ENCODE measurements at places on chromosomes 3 and 15.

- no peaks in the 10 kb centered on the region for H3K27me3 ChIP-seq
- no peaks in the 10 kb centered on the region for H3K4me1 ChIP-seq
- no peaks in the 10 kb centered on the region for H3K36me3 ChIP-seq
- H3K4me3 ChIP-seq, result no peak overlapping the region
- H3K27ac ChIP-seq, result no peak overlapping the region
- DNase-seq, result no peak
Measured at GRCh38 chr3:73815966-73816365, 191.2 kb upstream of the PDZRN3 start.

DNA sequence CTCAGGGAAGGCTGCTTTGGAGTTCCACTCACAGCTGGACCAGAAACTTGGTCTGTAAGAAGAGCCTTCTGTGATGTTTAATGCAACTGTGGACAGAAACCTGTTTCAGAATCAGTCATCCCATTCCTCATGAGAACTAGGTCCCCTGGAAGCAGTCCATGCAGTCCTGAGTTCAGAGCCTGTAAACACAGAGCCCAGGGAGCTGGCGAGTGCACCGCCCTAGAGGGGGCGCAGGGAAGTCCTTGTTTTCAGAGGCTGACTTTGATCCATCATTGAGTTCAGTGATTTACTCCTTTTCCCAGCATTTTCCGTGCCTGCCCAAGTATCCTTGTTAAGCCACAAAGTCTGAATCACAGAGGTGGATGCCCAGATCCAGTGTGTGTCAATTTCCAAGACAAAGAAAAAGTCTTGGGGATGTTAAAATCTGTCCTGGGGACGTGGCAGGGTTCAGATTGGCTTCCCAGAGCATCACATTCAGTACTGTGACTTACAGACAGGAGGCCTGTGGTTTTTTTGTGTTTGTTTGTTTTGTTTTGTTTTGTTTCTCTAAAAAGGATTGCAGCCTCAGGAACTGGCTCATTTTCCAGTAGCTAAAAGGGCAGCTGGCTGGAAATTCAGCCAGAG lies 9.8 kb upstream of the TXNRD3 start:
- no peak for DNase-seq
- H3K4me1 ChIP-seq, result peaks cover 8% of the 10 kb centered on the region
- no peak overlapping the region for H3K27ac ChIP-seq
- H3K4me3 ChIP-seq, result no peak overlapping the region
- no peaks in the 10 kb centered on the region for H3K27me3 ChIP-seq

DNA sequence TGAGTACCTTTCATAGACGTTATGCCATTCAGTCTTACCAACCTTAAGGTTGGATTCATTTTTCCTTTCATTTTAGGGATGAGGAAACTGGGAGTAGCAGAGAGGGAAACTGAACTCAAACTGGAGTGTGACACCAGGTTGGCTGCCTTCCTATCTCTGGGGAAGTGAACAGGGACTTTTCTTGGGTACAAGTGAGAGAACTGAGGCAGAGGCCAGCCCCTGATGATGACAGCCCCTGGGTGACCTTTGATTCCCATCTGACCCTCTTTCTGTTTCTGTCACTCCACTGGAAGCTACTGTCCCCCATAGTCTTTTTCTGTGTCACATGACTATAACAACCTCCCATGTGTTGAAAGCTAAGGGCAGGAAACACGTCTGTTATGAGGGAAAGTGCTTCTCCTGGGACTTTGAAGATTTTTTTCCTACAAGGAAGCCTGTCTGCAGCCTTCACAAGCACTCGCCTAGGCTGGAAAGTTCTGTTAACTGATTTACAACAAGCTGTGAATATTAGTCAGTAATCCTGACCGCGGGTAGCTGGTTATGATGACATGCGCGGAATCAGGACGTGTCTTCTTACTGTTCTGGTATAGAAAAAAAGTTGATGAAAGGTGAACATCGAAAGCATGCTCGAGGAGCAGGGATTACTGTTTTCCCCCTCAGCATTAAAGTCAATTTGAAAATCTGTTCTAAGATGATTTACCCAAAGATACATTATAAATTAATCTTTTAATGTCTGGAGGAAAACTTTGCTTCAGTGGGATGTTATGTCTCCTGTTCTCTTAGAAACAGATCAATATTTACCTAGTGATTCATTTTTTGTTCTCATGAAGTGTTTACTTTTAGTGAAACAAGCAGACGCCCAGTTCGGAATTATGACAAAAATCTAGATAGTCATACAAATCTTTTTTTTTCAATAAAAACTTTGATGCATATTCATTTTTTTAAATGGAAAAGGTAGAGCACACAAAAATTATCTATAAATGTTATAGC lies 31.5 kb downstream of the ABHD2 start:
- DNase-seq, result no peak
- H3K27me3 ChIP-seq, result no peaks in the 10 kb centered on the region
- no peak overlapping the region for H3K4me3 ChIP-seq
- peaks cover 64% of the 10 kb centered on the region for H3K36me3 ChIP-seq
- H3K4me1 ChIP-seq, result no peaks in the 10 kb centered on the region

DNA sequence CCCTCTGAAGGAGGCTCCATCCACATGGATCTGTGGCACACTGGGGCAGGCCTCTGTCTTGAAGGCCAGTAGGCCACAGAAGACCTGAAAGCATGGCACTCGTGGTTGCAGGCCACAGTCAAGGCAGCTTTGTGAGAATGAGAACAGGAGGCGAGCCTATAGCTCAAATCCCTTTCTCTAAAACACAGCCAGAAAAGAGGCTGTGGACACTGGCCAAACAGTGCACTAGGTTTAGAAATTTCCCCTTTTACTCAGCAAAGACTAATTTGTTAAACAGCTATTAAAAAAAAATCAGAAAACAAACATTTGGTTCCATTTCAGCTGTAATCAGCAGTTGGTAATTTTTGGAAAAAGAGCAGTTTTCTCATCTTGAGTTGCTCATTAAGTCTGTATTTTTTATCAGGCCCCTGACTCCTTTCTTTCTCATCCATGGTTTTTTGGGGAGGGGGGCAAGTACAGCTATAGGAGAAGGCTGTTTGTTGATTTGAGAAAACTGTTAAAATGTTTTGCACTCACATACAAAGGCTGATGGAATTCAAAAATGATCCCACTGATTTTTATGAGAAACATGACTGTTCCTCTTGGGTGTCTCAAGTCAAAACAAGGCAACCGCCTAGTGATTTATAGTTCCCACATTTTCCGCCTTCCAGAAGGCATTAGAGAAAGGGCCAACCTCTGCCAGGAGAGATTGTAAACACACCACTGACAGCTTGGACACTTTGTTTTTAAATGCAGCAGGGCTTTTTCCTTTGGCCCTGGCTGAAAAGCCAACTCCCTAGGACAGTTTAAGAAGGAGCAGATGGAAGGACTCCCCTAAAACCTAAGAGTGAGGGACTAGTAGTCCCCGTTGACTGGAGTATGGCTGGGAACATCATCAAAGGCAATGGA lies 28.1 kb downstream of the PARP16 start:
- H3K4me3 ChIP-seq, result no peak overlapping the region
- H3K36me3 ChIP-seq, result peaks cover 46% of the 10 kb centered on the region
- no peak overlapping the region for H3K27ac ChIP-seq
- no peak for DNase-seq

- H3K27me3 ChIP-seq, result no peaks in the 10 kb centered on the region
- no peak for DNase-seq
- H3K27ac ChIP-seq, result no peak overlapping the region
- H3K4me1 ChIP-seq, result no peaks in the 10 kb centered on the region
- H3K4me3 ChIP-seq, result no peak overlapping the region
Measured at GRCh38 chr15:93458597-93458996, 369.6 kb upstream of the RGMA start.

- no peak overlapping the region for H3K27ac ChIP-seq
- H3K4me3 ChIP-seq, result no peak overlapping the region
- no peaks in the 10 kb centered on the region for H3K36me3 ChIP-seq
- H3K27me3 ChIP-seq, result no peaks in the 10 kb centered on the region
Measured at GRCh38 chr15:40372981-40373380, 9.5 kb upstream of the KNSTRN start.

GRCh38 chr3:151638555-151639417 lies 94.9 kb upstream of the AADACL2 start:
- no peaks in the 10 kb centered on the region for H3K4me1 ChIP-seq
- H3K36me3 ChIP-seq, result no peaks in the 10 kb centered on the region
- no peak for DNase-seq
- H3K27ac ChIP-seq, result no peak overlapping the region

DNA sequence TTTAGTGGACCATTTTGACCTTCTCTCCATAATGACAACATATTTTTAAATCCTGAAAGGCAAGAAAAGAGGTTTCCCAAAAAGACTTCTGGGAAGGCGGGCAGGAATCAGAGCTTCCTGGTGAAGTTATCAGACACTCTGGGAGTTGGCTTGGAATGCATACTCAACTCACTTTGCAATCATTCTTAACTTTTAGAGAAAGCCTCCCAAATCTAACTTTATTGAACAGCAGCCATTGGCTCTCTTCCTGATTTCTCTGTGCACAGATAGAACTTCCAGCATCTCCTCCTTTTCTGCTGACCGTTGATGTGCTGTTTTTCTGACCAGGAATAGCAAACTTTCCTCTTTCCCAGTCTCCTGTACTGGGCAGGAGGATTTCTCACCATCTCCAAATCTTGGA lies 44.6 kb downstream of the PLCL2 start:
- peaks cover 34% of the 10 kb centered on the region for H3K4me1 ChIP-seq
- no peaks in the 10 kb centered on the region for H3K27me3 ChIP-seq
- H3K36me3 ChIP-seq, result no peaks in the 10 kb centered on the region
- no peak overlapping the region for H3K4me3 ChIP-seq
- DNase-seq, result no peak
- H3K27ac ChIP-seq, result no peak overlapping the region

DNA sequence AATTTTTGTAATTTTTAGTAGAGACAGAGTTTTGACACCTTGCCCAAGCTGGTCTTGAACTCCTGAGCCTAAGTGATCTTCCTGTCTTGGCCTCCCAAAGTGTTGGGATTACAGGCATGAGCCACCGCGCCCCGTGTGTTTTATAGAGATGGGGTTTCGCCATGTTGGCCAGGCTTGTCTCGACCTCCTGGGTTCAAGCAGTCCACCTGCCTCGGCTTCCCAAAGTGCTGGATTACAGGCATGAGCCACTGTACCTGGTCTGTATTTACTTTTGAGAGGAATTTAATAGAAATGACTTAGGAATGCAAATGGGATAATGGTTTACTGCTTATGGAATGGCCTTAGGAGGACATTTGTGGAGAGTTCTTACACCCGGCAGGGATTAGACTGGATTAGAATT lies 10.8 kb downstream of the TATDN2 start:
- H3K27ac ChIP-seq, result no peak overlapping the region
- no peak overlapping the region for H3K4me3 ChIP-seq
- DNase-seq, result no peak
- H3K4me1 ChIP-seq, result peaks cover 12% of the 10 kb centered on the region
- no peaks in the 10 kb centered on the region for H3K27me3 ChIP-seq
- peaks cover 48% of the 10 kb centered on the region for H3K36me3 ChIP-seq

DNA sequence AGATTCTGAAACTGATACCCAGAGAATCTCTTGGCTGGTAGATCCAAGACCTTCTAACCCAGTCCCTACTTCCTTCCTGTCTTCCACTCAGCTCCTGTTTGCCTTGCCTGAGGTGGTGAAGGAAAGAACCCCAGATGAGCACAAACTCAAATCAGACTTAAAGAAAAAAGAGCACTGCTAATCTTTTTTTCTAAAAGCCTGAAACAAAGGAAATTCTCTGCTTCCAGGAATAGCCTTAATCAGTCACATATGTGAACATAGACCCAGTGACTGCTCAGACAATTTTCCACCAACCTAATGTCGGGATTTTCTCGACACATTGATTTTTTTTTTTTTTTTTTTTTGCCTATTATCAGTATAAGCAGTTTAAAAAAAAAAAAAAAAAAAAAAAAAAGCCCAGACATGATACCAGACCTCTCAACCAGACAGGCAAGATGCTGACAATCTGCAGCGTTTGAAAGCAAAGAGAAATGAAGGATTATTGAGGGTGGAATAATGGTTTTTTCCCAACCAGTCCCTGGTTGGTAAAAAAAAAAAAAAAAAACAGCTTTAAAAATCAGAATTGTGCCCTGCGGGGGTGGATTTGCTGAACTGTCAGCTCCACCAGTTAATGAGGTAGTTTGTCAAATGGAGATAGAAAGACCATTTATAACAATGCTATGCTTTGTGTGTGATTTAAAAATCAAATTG lies 256.8 kb upstream of the RARB start:
- H3K4me3 ChIP-seq, result no peak overlapping the region
- no peaks in the 10 kb centered on the region for H3K27me3 ChIP-seq
- no peaks in the 10 kb centered on the region for H3K4me1 ChIP-seq
- no peaks in the 10 kb centered on the region for H3K36me3 ChIP-seq

GRCh38 chr15:100595964-100596363 lies 6.0 kb downstream of the LINS1 start:
- H3K27ac ChIP-seq, result peak overlapping the region; percentile 60
- H3K27me3 ChIP-seq, result no peaks in the 10 kb centered on the region
- DNase-seq, result peak; percentile 23
- H3K36me3 ChIP-seq, result no peaks in the 10 kb centered on the region

GRCh38 chr3:10350324-10350985 lies 29.5 kb upstream of the SEC13 start:
- no peak overlapping the region for H3K27ac ChIP-seq
- no peak for DNase-seq
- no peaks in the 10 kb centered on the region for H3K4me1 ChIP-seq
- no peaks in the 10 kb centered on the region for H3K27me3 ChIP-seq

DNA sequence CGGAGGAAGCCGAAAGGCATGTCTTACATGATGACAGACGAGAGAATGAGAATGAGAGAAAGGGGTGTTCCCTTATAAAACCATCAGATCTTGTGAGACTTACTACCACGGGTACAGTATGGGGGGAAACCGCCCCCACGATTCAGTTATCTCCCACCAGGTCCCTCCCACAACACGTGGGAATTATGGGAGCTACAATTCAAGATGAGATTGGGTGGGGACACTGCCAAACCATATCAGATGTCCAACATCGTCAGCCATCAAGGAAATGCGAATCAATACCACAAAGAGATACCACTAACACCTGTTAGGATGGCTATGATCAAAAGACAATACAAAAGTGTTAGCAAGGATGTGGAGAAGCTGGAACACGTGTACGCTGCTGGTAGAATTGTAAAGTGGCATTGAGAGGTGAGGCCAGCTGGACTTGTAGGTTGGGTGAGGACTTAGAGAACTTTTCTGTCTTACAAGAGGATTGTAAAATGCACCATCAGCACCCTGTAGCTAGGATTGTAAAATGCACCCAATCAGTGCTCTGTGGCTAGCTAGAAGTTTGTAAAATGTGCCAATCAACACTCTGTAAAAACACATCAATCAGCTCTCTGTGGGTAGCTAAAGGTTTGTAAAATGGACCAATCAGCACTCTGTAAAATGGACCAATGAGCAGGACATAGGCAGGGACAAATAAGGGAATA lies 37.5 kb downstream of the VGLL4 start:
- no peak overlapping the region for H3K4me3 ChIP-seq
- H3K27me3 ChIP-seq, result no peaks in the 10 kb centered on the region
- no peak for DNase-seq
- peaks cover 20% of the 10 kb centered on the region for H3K4me1 ChIP-seq
- no peak overlapping the region for H3K27ac ChIP-seq
- H3K36me3 ChIP-seq, result peaks cover 4% of the 10 kb centered on the region
